ENCODE measurements at places on chromosomes 11 and 22. TPM values are rescaled to one million over a fixed set of nuclear protein-coding genes. Genes with fewer than 3 reads are reported as not detected.

DNA sequence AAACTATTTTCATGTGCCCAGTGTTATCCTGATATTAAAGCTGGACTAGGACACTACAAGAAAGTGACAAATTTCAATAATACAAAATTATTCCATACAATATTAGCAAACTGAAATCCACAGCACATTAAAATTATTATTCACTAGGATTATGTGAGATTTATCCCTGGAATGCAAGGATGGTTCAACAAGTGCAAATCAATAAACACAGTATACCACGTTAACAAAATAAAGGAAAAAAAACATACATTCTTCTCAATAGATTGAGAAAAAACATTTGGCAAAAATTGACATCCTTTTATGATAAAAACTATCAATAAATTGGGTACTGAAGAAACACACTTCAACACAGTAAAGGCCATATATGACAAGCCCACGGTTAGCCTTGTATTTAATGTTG, 1758.2 kb upstream of the RAG2 start:
- no peak for DNase-seq

The RELT gene
- 3.5 TPM for total RNA-seq

DNA sequence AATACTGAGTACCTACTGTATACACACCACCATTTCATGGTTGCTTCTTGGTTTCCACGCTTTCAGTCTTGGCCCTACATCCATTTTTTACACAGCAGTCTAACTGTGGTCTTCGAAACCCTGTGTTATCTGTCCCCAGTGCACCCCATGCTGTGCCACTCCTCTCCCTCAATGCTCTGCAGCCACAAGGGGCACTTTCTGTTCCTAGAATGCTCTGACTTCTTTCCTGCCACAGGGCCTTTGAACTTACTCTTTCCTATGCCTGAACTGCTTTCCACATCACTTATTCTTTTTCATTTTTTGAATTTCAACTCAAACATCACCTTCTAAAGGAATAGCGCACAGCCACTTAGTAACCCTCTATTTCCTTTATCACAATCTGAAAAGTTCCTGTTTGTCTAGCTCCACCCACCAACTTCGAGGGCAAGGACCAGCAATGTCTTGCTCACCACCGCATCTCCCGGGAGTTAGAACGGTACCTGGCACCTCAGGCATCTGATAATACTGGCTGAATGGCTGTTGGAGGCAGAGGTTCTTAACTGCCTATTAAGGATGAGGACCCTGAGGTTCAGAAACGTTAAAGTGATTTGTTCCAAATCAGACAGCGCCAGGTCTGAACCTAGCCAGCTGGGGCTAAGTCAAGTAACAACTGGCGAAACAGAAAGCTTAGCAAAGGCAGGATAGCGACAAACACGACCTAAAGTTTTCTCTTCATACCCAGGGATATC, 568 bp downstream of the ALG8 start:
- no peak for DNase-seq

The APOA4 gene
- not detected for total RNA-seq

The POU2AF2 gene
- total RNA-seq, result not detected

The CCDC157 gene
- 2.6 TPM for total RNA-seq

The CDK2AP2 gene
- total RNA-seq, result 16.8 TPM

The HORMAD2 gene
- total RNA-seq, result not detected

GRCh38 chr11:43498561-43498960, 139.8 kb downstream of the TTC17 start:
- DNase-seq, result no peak

The MS4A7 gene
- total RNA-seq, result not detected

The KCNA4 gene
- not detected for total RNA-seq

DNA sequence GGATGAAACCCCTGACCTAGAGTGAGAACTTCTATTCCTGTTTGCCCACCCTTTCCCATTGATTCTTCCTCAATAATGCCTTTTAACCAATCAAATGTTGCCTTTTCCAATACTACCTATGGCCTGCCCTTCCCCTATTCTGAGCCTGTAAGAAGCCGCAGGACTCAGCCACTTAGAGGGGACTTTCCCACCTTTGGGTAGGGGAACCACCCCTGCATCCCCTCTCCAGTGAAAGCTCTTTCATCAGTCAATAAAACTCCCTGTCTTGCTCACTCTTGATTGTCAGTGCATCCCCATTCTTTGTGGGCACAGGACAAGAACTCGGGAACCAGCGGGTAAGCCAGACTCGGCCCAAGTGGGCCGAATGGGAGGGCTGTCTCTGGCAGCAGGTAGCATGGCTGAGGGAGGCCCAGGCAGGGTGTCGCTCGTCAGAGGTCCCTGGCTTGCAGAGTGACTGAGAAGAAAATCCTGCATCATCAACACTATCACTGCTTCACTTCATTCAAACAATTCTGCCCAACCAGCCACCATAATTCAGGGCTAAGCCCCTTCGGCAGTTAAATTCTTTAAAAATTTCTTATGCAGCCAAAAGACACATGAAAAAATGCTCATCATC, 30.4 kb downstream of the LDHAL6A start:
- DNase-seq, result no peak

GRCh38 chr11:134207538-134208239, 16.1 kb downstream of the NCAPD3 start:
- peak; percentile 25 for DNase-seq

GRCh38 chr11:11979488-11980117, 28.8 kb downstream of the DKK3 start:
- DNase-seq, result peak; percentile 91

The CLMP gene
- total RNA-seq, result 115 TPM

DNA sequence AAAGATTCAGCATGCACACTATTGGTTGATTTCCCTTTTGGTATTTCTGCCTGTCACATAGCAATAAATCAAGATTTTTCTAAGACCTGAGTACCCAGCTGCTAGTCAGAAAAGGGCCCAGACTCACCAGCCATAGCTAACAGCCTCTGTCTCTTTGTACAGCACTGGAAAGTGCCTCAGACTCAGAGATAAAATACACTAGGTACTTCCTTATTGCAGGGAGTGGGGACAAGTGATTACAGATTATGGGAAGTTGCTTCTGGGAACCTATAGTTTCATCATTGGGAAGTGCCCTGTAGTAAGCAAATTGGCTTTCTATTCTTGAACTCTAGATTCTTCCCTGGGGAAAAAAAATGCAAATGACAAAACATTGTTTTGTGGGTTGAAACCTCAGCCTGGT, at the start of gene CASP5:
TSS of gene CASP5 (minus strand) at position 166 of the 400 bp plus-strand sequence. CDS start at position 134, 32 bp downstream.
- peak; percentile 36 for DNase-seq

GRCh38 chr11:11142430-11142829, 210.6 kb downstream of the CSNK2A3 start:
- DNase-seq, result no peak

DNA sequence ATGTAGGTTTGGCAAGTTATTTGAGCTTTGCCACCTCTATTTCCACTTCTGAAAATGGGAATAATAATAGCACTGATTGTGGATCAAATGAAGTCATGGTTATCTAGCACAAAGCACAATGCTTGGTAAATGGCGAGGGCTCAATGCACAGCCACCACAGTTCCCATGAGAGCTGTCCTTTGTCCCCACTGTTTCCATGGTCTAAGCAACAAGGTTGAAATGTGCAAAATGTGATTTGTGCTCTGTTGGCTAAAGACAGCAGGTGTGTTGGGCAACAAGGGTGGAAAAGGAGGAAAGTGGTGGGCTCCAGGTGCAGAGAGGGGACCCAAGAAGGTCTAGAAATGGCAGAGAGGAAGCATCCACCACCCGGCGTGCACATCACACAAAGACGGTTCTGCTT, 200.5 kb downstream of the TRIM29 start:
- no peak for DNase-seq

GRCh38 chr11:132307309-132308020, 937.0 kb downstream of the NTM start:
- DNase-seq, result no peak

- DNase-seq, result no peak
These were observed 63.4 kb downstream of the MYO7A start for GRCh38 chr11:77191429-77191822.

The PDGFD gene
- 4.8 TPM for total RNA-seq

- DNase-seq, result no peak
These were observed 1075.5 kb downstream of the OPCML start for GRCh38 chr11:132456751-132457328.

The PVALB gene
- not detected for total RNA-seq

- peak; percentile 18 for DNase-seq
These were observed 41.8 kb downstream of the OSBPL5 start for GRCh38 chr11:3123305-3123704.

- DNase-seq, result peak; percentile 95
These were observed 7.7 kb downstream of the SLC25A18 start for GRCh38 chr22:17570851-17571631.
